Ecto neural progenitor cell (in vitro differentiated cells): ENCODE measurements at places on chromosomes 6 and 20.

- no peak for DNase-seq
Observed at GRCh38 chr6:26045065-26045927, 41.9 kb upstream of the HFE start.

- DNase-seq, result no peak
Observed at GRCh38 chr6:150416128-150416527, 47.3 kb downstream of the IYD start.

- DNase-seq, result no peak
Observed at GRCh38 chr20:4962241-4962855, 39.0 kb downstream of the SLC23A2 start.

DNA sequence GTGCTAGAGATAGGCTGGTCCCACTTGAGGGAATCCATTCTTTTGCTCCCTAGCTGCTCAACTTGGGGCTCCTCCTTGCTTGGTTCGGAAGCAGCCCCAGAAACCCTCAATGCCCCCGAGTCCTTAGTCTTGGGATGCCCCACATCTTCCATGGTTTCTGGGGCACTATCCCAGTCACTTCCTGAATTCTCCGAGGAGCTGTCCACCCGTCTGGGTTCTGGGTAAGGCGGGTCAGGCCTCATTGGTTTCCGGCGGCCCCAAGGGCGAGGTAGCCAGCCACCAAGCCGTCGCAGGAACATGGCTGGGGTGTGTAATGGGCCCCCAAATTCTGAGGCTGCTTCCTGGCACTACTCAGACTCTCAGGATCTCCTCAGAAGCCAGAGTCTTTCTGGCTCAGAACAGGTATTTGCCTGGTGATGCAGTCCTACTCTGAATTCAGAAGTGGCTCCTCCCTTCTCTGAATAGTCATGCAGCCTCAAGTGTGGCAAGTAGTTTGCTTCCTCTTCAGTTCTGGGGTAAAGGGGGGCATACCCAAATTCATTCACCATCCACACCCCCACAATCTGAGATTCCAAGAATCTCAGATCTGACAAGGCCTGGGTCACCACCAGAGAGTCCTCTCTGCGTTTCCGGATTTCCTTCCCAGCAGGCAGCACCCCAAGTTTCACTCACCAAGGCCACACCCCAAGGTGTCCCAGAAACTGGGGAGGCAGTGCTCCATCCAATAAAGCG, 763 bp downstream of the C6orf47 start:
- DNase-seq, result no peak

- DNase-seq, result no peak
Observed at GRCh38 chr20:63394069-63394919, 33.1 kb upstream of the CHRNA4 start.

- no peak for DNase-seq
Observed at GRCh38 chr6:147712841-147713240, 204.4 kb downstream of the SAMD5 start.

DNA sequence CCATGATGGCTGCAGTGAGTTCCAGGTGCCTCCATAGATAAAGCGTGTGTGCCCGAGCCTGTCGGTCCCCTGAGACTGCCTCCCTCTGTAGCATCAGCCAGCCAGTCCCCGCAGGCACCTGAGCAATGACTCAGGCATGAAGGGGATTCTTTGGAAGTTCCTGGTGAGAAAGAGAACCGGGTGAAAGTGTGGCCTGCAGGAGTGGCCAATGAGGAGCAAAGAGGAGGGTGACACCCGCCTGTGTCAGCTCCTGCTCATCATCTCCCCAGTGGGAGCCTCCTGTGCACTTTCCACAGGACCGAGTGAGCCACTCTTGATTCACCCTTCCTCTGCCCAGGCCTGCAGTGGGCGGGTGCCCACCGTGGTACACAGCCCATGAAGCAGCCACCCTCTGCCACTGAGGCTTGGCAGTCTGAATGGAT, 71.2 kb upstream of the PTPN1 start:
- DNase-seq, result no peak

DNA sequence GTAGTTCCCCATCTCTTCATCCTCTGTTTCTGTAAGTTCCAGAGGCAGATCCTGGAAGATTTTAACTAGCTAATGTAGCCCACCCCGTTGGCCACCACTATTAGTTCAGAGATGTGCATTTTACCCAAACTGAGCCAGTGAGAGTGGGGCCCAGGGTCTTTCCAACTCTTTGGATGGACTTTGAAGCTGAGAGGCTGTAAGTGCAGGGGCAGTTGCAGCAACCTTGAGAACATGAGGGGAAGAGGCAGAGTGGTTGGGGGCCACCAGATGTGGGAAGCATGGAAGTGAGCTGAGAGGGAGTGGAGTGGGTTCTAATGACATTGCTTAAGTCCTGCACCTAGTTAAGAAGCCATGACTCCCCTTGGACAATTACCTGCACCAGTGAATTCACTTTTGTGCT, 72.2 kb downstream of the CDH26 start:
- no peak for DNase-seq

DNA sequence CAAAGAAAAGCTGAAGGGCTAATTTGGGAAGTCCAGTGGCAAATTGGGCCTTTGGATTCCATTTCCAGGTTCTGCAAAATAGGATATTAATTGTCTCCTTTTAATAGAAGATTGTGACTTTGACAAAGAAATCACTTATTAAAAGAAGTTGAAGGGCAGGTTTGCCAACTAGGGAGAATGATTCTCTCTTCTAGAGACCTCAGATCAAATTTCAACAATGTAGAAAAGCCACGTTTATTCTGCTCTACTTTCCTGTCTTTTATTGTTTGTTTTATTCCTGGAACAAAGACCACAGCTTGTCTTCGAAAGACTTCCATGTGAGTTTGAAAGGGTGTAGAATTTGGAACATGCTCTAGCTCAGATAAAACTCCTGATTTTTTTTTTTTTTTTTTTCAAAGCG, 65.5 kb upstream of the PRL start:
- DNase-seq, result no peak

GRCh38 chr20:32296412-32296811, 19.0 kb downstream of the KIF3B start:
- DNase-seq, result no peak

- no peak for DNase-seq
Observed at GRCh38 chr6:147831356-147831755, 322.9 kb downstream of the SAMD5 start.
